Stimulated activated memory B cell treated with anti-CD40 and anti-IgM and Interleukin-4, amounts not matched to agents 10 μg/mL and 1 μg/mL and 100 μg/mL, for 72 hours (primary cell): ENCODE measurements at places on chromosomes 11 and 22.

- peaks cover 9% of the 10 kb centered on the region for H3K27me3 ChIP-seq
- no peak overlapping the region for H3K27ac ChIP-seq
- ATAC-seq: peak; percentile 59
These were observed 435.1 kb upstream of the DDI1 start for GRCh38 chr11:103601225-103601846.

DNA sequence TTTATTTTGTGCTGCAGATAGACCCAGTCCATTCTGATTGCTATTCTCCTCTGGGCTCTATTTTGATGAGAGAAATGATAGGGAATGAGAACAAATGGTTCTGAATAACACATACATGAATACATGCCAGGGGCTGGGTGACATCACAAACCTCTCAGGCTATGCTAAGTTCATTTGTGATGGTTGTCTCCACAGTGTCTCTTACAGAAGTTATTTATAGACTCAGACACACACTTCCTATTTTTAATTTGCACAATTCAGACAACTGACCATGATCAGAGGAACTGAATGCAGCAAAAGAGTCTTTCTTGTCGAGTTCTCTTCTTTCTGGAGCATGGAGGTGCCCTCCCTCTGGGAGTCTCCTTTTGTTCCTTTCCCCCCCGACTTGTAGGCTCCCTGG is 991.7 kb downstream of the OPCML start:
- no peak overlapping the region for H3K4me3 ChIP-seq
- no peaks in the 10 kb centered on the region for H3K4me1 ChIP-seq
- no peak overlapping the region for H3K27ac ChIP-seq

- H3K27me3 ChIP-seq: peaks cover 83% of the 10 kb centered on the region
- no peak overlapping the region for H3K27ac ChIP-seq
- no peaks in the 10 kb centered on the region for H3K36me3 ChIP-seq
- peaks cover 8% of the 10 kb centered on the region for H3K4me1 ChIP-seq
- ATAC-seq: no peak
- no peak overlapping the region for H3K4me3 ChIP-seq
These were observed 9.5 kb downstream of the SLC6A5 start for GRCh38 chr11:20608934-20609333.

DNA sequence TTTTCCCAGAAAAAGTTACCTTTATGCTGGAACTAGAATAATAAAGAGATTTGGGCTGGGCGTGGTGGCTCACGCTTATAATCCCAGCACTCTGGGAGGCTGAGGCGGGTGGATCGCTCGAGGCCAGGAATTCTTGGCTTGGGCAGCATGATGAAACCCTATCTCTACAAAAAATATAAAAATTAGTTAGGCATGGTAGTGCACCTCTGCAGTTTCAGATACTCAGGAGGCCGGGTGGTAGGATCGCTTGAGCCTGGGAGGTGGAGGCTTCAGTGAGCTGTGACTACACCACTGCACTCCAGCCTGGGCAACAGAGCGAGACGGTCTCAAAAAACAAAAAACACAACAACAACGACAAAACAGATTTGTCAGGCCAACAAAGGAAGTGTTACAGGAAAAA is 119.3 kb upstream of the OR9Q1 start:
- no peaks in the 10 kb centered on the region for H3K36me3 ChIP-seq
- H3K4me3 ChIP-seq: no peak overlapping the region
- ATAC-seq: no peak
- no peak overlapping the region for H3K27ac ChIP-seq
- peaks cover 32% of the 10 kb centered on the region for H3K27me3 ChIP-seq

DNA sequence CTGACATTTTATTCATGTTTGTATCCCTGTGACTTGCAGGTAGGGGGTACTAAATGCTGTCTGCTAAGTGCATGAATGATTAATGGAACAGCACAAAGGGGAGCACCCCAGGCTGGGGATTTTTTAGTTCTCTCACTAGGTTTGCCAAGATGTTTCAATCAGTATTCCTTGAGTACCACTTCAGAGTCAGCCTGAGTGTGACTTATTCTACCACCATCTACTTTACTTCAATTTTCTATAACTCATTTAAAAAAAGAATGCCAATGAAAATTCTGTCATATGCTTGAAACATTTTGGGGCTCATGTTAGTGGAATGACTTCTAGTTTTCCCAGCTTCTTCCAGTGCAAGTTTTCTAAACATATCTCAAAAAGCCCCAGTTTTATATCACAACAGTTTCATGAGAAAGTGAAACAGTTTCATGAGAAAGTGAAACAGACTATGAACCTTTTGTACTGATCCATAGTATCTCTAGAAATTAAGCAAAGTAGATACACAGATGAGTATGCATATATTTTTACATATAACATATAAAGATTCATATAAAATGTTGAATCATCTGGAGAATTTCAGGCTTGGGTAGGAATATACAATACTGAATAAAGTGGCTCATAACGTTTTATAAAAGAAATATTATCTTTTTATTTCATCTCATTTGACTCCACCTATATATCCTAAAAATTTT is 252.4 kb downstream of the GRM5 start:
- H3K4me1 ChIP-seq: no peaks in the 10 kb centered on the region
- no peaks in the 10 kb centered on the region for H3K27me3 ChIP-seq
- no peak for ATAC-seq

- H3K4me1 ChIP-seq: no peaks in the 10 kb centered on the region
- H3K4me3 ChIP-seq: no peak overlapping the region
- H3K27me3 ChIP-seq: peaks cover 34% of the 10 kb centered on the region
- H3K36me3 ChIP-seq: no peaks in the 10 kb centered on the region
These were observed 61.5 kb downstream of the PRSS23 start for GRCh38 chr11:86861810-86862209.

DNA sequence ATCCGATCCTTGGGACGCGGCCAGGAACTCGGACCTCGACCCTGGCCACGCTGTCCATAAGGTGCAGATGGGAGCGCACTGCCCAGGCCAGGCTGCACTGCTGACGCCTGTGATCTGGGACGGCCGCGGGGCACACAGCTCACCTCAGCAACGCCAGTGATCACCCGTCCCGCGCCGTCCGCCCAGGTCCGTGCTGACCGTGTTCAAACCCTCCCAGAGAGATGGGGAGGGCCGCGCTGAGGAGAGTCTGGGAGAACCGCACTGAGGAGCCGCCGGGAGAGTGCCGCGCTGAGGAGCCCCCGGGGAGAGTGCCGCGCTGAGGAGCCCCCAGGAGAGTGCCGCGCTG is 636 bp downstream of the KCNQ1OT1 start:
- H3K4me3 ChIP-seq: peak overlapping the region; percentile 82
- peak overlapping the region; percentile 74 for H3K27ac ChIP-seq
- peak; percentile 1 for ATAC-seq
- H3K27me3 ChIP-seq: no peaks in the 10 kb centered on the region

GRCh38 chr11:6468712-6469495 is 4.8 kb downstream of the TRIM3 start:
- peak; percentile 47 for ATAC-seq
- no peak overlapping the region for H3K27ac ChIP-seq
- peaks cover 20% of the 10 kb centered on the region for H3K36me3 ChIP-seq
- no peak overlapping the region for H3K4me3 ChIP-seq

DNA sequence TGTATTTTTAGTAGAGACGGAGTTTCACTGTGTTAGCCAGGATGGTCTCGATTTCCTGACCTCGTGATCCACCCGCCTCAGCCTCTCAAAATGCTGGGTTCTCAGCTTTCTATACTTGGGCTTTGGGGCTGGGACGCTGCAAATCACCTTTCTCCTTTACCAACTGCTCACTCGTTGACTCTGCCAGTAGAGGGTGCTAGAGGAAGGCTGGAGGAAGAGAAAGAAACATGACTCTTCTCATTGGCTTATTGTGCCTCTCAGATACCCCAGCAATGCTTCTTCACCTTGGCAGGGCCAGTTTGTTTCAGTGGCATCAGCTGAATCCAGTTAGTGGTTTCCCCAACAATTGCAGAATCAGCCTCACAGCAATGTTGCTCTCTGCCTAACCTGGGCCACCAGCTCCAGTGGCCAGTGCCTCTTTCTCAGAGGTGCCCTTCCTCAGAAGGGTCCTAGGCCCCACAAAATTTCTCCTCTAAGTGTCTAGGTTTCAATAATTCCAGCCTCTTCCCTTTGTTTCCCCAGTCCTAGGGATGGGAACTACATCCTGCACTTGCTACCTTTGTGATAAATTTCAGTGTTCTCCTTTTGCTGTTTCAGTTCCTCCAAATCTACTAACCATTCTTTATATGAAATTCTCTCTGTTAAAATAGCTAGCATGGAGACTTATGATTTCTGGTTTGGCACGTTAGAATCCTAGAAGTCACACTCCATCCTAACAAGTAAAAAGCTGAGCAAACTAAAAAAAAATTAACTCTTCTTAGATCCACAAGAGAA is 71.5 kb upstream of the VSTM5 start:
- no peaks in the 10 kb centered on the region for H3K4me1 ChIP-seq
- H3K4me3 ChIP-seq: no peak overlapping the region
- no peak for ATAC-seq
- H3K27me3 ChIP-seq: peaks cover 63% of the 10 kb centered on the region

DNA sequence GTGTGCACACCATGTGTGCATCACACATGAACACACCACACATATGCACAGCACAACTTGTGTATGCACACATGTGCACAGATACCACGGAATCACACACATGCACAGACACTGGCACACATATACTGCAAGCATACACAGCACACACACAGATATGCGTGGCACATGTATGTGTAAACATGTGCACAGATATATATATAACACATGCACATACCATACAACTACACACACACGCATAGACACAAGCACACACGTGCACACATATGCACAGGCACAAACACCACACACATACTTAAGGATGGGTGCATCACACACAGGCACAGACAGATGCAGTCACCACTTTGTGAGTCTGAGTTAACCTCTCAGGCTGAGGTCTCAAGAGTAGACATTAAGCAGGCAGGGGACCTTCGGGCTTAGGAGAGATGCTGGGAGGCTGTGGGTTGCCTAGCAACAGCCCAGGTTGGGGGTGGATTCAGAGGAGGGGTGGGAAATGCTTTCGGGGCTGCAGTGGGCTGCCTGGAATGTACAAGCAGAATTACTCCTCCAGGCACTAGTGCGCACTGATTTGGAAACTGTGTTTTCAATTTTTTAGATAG is 82.9 kb downstream of the MYO18B start:
- no peak overlapping the region for H3K27ac ChIP-seq

GRCh38 chr11:89405629-89406028 is 85.5 kb downstream of the NOX4 start:
- H3K27ac ChIP-seq: no peak overlapping the region
- H3K4me1 ChIP-seq: no peaks in the 10 kb centered on the region
- H3K36me3 ChIP-seq: no peaks in the 10 kb centered on the region
- H3K27me3 ChIP-seq: no peaks in the 10 kb centered on the region

DNA sequence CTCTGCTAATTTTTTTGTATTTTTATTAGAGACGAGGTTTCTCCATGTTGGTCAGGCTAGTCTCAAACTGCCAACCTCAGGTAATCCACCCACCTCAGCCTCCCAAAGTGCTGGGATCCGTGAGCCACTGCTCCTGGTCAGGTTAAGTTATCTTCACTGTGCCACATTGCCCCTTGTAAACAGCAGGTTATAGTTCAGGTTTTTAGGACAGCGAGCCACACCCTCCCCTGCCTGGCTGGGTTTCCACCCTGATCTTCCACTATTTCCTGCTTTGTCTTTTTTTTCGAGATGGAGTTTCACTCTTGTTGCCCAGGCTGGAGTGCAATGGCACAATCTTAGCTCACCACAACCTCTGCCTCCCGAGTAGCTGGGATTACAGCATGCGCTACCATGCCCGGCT is 16.1 kb downstream of the ACO2 start:
- H3K27me3 ChIP-seq: no peaks in the 10 kb centered on the region
- H3K4me1 ChIP-seq: peaks cover 91% of the 10 kb centered on the region
- ATAC-seq: no peak
- H3K36me3 ChIP-seq: peaks cover 22% of the 10 kb centered on the region
- peak overlapping the region; percentile 81 for H3K27ac ChIP-seq
- H3K4me3 ChIP-seq: no peak overlapping the region

DNA sequence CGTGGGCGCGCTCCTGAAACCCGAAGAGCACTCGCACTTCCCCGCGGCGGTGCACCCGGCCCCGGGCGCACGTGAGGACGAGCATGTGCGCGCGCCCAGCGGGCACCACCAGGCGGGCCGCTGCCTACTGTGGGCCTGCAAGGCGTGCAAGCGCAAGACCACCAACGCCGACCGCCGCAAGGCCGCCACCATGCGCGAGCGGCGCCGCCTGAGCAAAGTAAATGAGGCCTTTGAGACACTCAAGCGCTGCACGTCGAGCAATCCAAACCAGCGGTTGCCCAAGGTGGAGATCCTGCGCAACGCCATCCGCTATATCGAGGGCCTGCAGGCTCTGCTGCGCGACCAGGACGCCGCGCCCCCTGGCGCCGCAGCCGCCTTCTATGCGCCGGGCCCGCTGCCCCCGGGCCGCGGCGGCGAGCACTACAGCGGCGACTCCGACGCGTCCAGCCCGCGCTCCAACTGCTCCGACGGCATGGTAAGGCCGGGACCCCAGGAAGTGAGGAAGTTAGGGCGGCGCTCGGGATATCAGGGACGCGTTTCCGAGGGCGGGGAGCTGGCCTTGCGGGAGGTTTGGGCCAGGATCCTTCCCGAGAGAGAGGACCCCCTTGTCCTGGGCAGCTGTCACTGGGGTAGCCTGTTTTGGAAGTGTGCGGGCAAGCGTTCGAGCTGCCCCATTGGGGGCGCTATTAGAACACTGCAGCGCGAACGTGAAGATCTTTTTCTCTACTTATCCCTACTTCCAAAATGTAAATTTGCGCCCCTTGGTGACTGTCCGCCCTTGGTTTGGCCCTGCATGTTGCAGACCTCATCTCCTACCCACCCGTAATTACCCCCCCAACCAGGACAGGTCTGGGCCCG is 796 bp downstream of the MYOD1 start:
- H3K36me3 ChIP-seq: no peaks in the 10 kb centered on the region
- no peak overlapping the region for H3K27ac ChIP-seq
- ATAC-seq: no peak
- no peak overlapping the region for H3K4me3 ChIP-seq

DNA sequence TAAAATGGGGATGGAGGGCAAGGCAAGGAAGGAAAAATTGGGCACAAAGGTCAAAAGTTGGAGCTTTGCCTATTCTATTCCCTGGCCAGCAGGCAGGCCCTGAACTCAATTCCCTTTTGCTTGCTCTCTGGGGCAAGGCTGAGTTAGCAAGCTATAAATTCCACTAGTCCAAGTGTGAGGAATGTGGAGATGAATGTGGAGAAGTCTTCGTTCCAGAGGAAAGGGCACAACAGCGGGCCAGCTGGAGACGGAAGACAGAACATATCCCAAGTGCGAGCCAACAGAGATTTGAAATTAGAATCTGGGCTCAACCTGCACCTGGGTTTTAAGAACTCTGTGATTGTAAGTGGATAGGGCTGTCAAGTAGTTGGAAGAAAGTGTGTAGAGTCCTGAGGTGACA is 29.5 kb upstream of the FZD4 start:
- H3K4me1 ChIP-seq: no peaks in the 10 kb centered on the region
- no peak overlapping the region for H3K27ac ChIP-seq
- no peak for ATAC-seq
- no peak overlapping the region for H3K4me3 ChIP-seq

DNA sequence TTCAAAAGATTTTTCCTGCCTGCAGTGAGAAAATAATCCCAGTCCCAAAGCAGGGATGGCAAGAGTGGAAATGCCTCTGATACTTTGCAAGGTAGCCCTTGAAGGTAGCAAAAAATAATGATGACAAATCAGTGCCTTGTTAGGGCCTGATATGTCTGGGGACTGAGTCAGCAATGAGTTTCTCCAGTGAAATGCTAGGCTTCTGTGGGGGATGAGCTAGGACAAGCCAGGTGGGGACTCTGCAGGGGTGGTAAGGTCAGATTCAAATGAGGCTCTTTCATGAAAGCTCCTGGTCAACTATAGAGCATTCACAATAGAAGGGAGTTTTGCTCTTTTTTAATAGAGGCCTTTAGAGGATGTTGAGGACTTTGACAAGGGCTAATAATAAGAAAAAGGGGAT is 77.7 kb downstream of the ME3 start:
- H3K36me3 ChIP-seq: no peaks in the 10 kb centered on the region
- H3K4me3 ChIP-seq: no peak overlapping the region
